ENCODE measurements at places on chromosomes 5 and 9. TPM values are rescaled to one million over a fixed set of nuclear protein-coding genes. Genes with fewer than 3 reads are reported as not detected.
A peak's percentile ranks its signal among the peaks of the same experiment; 100 is the strongest.

LRRC19 gene
- not detected for total RNA-seq

PCDHA4 gene
- total RNA-seq: not detected

TAF1L gene
- not detected for total RNA-seq

DIRAS2 gene
- total RNA-seq: not detected

CSF1R gene
- total RNA-seq: not detected

KCNV2 gene
- not detected for total RNA-seq

HTR1A gene
- total RNA-seq: not detected

FAM169A gene
- total RNA-seq: 22.9 TPM

INSL4 gene
- total RNA-seq: not detected

TTC23L gene
- total RNA-seq: 0.14 TPM

MAMDC4 gene
- total RNA-seq: 3.5 TPM

DNA sequence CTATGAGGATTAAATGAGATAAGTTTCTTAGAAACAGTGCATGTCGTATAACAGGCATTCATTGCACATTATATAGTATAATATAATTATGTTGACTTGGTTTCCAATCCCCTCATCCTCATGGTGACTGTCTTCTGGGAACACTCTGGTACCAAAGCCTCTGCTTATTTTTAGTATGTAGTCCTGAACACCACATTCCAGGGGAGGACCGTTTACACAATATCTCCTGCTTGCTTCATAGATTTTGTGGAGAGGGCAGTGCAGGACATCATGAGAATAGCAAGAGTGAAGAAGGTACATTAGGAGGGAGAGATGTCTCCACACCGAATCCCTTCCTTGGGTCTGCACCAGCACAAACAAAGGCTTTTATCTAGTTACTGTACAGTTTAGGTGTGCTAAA lies 20.5 kb upstream of the BHMT start:
- no peak for DNase-seq

DNA sequence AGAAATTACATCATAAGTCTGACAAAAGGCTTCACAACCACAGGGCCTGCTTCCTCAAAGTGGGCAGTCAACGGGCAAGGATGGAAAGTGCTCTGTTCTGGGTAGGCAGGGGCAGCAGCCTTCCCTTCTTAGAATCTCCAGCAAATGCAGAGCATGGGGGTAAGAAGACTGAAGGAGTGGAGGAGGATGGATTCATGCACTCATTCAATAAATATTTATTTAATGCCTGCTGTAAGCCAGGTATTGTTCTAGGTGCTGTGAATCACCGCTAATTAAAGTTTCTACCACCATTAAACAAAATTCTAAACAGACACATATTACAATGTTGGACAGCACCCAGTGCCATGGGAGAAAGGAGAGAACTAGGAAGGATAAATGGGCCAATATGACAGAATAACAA lies 195.6 kb downstream of the ELAVL2 start:
- DNase-seq: no peak

DNA sequence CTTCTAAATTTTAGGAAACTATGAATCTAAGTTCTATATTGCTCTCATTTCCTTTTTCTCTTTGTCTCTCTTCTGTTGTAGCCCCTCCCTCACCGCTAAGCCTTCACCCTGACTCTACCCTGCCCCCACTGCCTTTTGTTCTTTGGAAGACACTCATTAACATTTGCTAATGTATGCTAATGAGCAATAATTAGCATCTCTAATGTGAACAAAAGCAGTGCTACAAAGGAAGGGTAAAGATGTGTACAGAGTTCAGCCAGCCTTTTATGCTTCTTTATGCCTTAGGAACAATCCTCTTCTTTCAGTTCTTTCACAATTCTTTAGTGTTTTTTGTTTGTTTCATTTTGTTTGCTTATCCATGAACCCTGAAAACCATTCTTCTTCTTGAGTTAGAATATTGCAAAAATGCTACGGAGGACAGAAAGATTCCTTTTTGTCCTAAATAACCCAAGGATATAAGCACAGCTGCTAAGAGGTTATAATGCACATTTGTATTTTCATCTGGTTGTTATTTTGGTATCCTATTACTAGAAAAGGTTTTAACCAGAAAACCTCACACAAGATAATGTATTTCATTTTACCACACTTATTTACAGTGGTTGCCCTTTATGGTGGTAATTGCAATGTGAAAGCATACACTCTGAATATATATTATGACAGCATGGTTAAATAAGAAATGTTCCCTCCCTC lies 159.3 kb downstream of the TMC1 start:
- DNase-seq: no peak

DNA sequence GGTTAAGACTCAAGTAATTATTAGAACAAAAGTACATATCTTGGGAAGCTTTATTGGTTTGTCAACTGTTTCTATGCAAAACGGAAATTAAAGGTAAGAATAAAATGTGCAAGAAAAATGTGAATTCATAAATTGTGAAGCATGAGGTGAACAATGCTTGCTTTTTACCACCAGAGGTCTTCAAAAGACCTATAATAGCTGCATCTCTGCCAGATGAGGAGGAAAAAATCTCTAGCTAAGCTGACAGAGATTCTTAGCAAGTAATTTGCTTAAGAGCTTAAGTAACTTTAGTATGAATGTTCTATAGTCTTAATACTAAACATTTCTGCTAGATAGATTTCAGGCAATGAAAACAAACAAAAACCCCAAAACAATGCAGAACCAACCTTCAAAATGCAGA lies 54.1 kb downstream of the MRPS30 start:
- DNase-seq: peak; percentile 25

DNA sequence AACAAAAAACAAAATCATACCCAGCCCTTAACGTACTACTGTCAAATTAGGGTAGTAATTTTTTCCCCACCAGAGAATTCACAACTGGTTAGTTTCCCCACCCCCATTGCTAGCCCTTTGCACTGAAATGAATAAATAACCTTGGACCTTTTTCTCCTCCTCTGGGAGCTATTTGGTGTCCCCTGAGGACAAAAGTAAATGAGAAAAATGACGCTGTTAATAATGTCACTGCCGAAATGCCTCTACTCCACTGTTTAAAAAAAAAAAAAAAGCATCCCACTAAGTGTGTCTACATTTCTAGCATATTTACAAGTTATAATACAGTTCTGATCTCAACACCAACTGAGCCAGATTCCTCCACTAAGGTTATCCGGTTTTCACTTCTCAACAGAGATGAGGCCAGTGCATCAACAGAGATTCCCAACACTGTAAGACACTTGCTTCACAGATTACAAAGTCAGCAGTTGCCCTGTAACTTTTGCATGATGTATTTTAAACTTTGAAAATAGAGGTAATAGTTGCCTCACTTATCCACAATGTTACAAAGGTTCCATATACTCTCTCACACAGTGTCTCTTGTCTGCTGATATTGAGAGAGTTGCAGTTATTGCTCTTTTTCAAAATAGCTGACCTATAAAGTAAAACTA lies 5.1 kb upstream of the NFIB start:
- no peak for DNase-seq

- no peak for DNase-seq
Observed at GRCh38 chr9:98533132-98533531, 175.6 kb downstream of the GABBR2 start.

DNA sequence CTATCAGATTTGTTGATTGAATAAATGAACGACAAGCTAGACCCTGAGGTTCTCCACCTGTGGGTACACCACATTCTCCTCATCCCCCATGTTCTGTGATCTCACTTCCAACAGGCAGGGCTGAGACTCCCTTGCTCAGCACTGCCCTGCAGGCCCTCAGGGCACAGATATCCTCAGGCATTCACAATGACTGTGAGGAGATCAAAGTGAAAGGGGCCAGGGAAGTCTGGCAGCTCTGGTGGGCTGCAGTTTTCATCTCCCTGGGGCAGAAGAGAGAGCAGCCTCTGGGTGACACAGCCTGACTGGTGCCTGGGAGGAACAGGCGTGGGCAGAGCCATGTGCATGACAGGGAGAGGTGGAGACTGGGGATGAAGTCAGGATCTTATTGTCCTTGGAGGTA lies 142.4 kb upstream of the C9orf72 start:
- DNase-seq: no peak

- DNase-seq: peak; percentile 87
Observed at GRCh38 chr5:61673007-61673735, 341.1 kb downstream of the ZSWIM6 start.

DNA sequence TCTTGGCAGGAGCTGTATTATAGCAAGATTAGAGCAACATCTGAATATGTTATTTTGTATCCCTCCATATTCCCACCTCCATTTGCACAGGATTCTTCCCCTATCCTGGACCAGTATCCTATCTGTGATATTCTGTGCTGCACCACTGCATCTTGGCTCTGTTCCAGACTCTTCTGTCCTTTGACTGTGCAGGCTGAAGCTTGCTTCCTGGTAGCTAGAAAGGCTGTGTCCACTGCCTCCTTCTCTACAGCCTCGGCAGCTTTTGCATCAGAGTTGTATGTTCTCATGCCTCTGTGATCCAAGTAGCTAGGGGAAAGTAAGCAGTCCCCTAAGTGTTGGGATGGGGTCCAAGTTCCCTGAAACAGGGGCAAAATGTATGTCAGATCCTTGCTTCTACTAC lies 104.1 kb downstream of the GAS1 start:
- peak; percentile 9 for DNase-seq

DNA sequence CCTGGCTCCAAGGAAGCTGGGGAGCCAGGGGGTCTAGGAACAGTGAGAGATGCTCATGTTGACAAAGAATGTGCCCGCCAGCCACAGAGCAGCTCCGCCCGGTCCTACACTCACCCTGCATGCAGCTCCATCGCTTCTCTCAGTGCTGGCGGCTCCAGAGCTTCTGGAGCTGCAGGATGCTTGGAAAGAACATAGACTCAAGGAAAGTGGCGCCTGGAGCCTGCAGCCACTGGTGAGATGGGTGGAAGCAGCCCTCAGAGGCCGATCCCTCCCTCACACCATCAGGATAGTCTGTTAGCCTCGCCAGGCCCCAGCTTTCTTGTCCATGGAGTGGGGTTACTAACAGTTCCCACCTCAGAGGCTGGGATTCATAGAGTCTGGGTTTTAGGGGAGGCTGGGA lies 26.4 kb upstream of the SLC6A19 start:
- DNase-seq: no peak

DNA sequence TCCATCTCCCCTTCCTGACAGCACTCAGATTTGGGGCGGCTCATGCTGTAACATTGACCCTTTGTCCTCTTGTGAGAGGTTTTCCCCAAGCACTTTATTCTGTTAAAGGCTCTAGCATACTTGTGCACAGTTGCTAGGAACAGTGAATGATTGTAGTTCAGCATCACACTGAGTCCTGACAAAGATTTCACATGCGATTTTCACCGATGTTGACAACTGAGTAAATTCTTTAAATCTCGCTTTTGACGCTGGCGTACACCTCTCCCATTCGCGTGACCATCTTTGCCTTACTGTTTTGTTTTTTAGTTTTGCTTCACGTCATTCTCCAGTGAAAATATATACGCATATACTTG lies 780 bp downstream of the CDC37L1 start:
- peak; percentile 36 for DNase-seq

DNA sequence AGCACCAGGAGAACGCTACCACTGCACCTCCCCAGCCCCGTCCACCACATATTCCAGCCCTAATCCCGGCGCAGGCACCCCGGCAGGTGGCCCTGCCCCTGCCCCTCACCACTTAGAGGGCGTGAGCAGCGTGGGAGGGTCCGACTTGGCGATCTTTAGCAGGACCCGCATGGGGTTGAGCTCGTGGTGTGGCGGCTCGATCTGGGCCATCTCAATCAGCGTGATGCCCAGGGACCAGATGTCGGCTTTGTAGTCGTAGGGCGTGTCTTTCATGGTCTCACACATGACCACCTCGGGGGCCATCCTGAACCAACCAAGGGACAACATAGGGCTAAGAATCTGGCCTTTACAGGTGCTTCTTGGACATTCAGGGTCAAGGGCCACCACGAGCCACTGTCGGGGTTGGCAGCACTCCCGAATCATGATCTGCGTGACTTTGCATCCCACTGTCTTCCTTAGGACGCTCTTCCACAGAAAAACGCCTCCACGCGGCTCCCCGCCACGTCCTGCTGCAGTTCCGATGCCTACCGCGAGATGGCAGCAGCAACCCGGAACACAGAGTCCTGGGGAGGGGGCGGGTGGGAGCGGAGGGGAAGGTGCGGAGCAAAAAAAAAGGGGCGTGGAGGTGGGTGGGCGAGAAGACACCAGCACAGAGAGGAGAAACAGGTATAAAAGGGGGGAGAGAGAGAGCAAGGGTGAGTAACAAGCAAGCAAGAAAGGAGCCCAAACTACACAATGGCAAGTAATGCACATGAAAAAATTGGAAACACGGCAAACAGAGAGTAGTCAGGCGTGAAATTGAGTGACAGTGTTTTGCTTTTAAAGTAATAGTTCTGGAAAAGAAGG lies 81.3 kb downstream of the STK10 start:
- no peak for DNase-seq

DNA sequence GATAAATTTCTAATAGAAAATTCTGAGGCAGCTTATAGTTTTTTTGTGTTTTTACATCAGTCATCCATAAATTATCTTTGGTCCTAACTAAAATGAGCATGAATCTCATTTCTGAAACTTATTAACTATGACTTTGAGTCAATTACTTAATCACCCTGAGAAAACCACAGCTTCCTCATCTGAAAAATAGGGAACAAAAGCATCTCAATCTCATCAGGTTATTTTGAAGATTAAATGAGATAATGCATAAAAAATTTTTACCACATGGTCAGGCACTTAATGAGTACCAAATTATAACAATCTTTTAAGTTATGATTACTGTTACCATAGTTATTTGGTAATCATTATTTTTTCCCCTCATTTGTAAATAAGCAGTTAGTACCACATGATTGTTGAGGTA lies 279.1 kb downstream of the MAST4 start:
- DNase-seq: no peak

GRCh38 chr5:95022967-95023695 lies 261.8 kb downstream of the MCTP1 start:
- no peak for DNase-seq

GRCh38 chr9:121694600-121694999 lies 43.2 kb downstream of the DAB2IP start:
- DNase-seq: no peak

DNA sequence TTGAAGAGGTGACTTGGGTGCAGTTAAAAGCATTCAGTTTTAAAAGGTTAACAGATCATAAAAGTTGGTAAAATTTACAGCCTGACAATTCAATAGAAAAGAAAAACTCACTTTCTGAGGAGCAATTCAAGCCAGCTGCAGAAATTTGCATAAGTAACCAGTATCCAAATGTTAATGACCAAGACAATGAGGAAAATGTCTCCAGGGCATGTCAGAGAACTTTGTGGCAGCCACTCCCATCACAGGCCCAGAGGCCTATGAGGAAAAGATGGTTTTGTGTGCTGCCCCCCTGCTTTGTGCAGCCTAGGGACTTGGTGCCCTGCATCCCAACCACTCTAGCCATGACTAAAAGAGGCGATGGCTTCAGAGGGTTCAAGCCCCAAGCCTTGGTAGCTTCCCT lies 1406.5 kb upstream of the ACO1 start:
- DNase-seq: no peak

- no peak for DNase-seq
Observed at GRCh38 chr5:61084658-61085057, 77.6 kb downstream of the SMIM15 start.

DNA sequence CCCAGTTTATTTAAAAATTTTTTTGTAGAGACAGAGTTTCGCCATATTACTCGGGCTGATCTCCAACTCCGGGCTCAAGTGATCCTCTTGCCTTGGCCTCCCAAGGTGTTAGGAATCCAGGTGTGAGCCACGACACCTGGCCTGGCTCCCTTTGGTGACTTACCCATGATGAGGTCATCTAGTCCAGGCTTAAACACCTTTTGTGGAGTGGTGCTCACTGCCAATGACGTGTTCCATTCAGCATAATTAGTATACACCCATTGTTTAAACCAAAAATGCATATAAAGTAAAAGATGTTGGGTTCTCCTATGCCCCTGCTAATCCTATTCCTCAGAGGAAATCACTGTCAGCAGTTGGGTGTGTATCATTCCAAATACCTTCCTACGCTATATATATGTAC lies 91.0 kb downstream of the HSPA4 start:
- peak; percentile 26 for DNase-seq

- DNase-seq: no peak
Observed at GRCh38 chr9:4618700-4619099, 43.4 kb upstream of the PLPP6 start.

Data from foreskin keratinocyte (primary cell).